ENCODE measurements at places on chromosomes 12 and 14.

DNA sequence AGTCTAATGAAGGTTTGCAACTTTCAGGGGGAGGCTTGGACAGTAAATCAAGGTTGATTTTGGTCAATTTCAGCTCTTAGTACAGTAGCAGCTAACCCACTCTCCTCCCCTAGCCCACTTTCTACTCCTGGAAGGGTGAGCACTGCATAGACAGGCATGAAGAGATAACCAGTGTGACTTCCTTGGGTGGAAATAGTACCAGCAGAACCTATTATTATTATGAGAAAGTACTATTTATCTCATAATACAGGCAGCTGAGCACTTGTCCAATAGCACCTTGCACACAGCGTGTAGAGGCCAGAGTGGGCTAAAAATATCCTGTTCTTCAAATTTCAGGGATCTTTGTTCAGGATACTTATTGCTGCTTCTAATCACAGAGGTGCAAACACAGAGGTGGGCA lies 96.2 kb upstream of the FKBP4 start:
- DNase-seq: no peak

- DNase-seq: no peak
These were observed 45.8 kb downstream of the MLXIP start for GRCh38 chr12:122124370-122124769.

GRCh38 chr14:94026173-94026888 lies at the start of gene OTUB2:
Gene OTUB2 (plus strand): TSS chr14:94026340. CDS start chr14:94026538, 198 bp downstream.
- DNase-seq: peak; percentile 98

DNA sequence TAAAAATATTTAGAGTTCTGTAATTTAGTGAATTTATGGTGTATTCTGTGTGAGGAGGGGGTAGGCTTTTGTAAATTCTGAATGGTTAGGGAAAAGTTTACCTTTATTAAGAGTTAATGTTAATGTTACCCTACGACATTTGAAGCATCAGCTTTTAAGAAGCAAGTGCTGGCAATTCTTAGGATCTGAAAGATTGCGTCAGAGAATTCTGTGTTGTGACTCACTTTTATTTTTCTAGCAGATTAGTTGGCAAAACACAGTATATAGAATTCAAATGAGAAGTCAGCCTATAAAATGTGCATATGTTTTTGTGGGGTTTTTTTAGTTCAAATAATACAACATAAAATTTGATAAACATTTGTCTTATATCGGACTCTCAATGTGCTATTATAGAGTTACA lies 97.6 kb downstream of the RAD52 start:
- DNase-seq: no peak

DNA sequence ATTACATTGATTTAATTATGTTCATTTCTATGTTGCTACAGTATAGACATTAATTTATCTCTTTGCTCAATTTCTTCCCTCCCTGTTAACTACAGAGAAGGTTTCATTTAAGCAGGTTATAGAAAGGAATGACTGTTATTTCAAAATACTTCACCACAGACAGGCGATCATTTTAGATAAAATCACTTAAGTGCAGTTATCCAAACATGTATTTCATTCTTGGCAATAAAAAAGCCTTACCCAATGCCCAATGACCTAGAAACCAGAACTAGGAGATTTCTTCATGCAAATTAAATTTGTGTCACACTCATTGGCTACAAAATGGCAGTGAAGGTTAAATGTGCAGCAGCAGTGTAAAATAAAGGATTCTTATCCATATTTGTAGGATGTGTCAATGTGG lies 266.4 kb downstream of the KCNH5 start:
- DNase-seq: no peak

DNA sequence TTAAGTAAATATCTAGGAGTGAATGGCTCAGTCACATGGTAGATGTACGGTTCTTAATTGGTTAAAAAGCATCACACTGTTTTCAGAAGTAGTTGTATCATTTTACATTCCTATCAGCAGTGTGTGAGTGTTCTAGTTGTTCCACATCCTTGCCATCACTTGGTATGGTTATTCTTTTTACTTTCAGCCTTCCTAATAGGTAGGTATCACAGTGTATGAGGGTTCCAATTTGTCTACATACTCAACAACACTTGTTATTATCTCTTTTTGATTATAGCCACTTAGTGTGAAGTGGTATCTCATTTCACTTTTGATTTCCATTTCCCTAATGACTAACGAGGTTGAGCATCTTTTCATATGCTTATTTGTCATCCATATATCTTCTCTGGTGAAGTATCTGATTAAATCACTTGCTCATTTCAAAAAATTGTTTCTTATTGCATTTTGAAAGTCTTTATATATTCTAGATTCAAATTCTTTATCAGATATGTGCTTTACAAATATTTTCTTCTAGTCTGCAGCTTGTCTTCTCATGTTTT lies 3.5 kb upstream of the SPRYD3 start:
- DNase-seq: no peak

- no peak for DNase-seq
These were observed 299.6 kb downstream of the PCNX1 start for GRCh38 chr14:71206766-71207371.

- no peak for DNase-seq
These were observed 214.1 kb downstream of the PTPRO start for GRCh38 chr12:15536446-15536845.

DNA sequence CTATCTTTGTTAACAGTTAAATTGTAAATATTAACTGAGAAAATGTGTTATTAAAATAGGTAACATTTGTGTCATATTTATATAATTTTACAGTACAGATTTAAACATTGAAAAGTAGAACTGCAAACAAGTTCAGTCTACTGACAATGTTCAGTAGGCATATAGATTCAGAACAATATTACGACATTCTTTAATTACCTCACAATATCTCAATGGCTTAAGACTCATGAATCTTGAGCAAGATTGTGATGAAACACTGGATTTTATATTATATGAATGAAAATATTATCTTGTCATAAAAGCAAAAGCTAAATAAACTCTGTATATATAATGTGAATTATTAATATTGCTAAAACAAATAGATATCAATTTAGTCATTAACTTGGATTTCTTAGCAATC lies 194.9 kb downstream of the ADAMTS20 start:
- DNase-seq: no peak

GRCh38 chr14:88933191-88933590 lies 108.7 kb downstream of the TTC8 start:
- no peak for DNase-seq

DNA sequence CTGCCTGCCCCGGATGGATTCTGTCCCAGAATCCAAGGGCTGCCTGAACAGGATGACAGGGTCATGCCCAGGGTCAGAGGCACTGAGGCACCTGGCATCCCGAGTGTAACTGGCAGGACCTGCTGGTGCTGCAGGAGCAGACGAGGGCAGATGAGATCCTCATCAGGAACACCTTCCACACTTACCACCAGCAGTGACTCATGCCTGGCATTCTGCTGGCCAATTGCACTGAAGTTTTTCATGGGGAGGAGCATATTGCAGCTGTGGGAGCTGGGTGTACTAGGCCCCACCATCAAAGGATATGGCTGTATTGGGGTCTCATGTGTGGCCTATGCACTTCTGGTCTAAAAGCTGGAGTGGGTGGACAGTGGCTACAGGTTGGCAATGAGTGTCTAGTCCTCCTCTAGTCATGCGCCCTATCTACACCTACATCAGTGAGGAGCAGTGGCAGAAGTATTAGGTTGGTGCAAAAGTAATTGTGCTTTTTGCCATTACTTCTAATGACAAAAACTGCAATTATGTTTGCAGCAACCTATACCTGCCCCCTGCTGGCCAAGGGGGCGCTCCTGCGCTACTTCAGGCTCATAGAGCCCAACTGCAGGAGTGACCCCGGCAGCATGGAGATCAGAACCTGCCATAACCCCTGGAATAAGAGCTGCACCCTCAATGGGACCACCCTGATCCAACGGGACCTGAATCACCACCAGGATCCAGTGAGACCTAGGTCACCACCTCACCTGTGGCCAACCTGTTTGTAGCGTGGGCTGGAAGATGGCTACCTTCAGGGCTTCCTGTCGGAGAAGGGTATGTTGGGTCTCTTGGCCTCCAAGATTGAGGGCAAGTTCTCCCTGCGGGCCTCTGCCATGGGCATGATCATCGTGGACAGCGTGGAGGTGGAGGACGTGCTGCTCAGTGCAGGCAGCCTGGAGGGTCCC lies 8.0 kb upstream of the C12orf42 start:
- peak; percentile 53 for DNase-seq

DNA sequence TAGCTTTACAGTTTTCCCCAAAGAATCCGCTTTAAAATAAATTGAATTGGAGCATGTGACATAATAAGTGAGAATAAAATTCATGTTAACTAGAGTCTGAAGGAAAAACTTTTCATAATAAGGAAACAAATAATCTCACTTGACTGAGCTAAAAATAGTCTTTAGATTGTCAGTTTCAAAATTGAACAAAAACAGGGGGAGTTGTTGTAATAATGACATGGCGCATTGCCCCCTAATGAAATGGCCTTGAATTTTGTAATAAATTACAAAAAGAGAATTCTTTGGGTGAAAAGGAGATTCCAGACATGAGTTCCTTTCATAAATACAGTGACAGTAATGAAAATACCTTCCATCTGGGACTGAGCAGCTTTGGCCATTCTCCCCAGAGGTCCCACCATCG lies 178.6 kb downstream of the EFCAB11 start:
- no peak for DNase-seq

GRCh38 chr14:68934066-68934465 lies 45.0 kb downstream of the ACTN1 start:
- DNase-seq: no peak

DNA sequence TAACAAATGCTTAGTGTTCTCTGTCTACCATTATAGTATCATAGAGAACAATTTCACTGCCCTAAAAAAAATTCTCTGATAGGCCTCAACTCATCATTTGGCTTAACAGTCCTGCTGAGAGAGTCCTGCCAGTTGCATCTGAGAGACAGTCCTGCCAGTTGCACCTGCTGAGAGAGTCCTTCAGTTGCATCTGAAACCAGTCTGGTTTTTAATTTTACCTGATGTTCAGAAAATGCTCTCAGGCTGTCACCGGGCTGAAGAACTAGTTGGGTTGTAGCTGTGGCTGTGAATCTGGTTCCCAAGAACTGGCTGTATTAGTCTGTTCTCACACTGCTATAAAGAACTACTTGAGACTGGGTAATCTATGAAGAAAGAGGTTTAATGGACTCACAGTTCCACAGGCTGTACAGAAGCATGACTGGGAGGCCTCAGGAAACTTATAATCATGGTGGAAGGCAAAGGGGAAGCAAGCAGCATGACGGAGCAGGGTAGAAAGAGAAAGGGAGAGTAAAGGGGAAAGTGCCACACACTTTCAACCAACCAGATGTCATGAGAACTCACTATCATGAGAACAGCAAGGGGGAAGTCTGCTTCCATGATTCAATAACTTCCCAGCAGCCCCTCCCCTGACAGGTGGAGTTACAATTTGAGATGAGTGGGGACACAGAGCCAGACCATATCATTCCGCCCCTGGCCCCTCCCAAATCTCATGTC lies 51.6 kb downstream of the PRKCH start:
- no peak for DNase-seq

DNA sequence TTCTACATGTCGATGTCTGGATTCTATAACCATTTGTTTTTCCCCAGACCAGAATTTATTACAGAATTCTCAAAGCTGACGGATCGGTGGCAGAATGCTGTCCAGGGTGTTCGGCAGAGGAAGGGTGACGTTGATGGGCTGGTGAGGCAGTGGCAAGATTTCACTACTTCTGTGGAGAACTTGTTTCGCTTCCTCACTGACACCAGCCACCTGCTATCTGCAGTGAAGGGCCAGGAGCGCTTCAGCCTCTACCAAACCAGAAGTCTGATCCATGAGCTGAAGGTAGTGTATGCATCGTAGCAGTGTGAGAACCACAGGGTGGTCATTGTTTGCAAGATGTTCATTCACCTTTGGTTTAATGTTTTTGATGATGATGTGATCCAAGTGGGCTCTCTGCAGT lies 124.0 kb downstream of the ESR2 start:
- DNase-seq: no peak

DNA sequence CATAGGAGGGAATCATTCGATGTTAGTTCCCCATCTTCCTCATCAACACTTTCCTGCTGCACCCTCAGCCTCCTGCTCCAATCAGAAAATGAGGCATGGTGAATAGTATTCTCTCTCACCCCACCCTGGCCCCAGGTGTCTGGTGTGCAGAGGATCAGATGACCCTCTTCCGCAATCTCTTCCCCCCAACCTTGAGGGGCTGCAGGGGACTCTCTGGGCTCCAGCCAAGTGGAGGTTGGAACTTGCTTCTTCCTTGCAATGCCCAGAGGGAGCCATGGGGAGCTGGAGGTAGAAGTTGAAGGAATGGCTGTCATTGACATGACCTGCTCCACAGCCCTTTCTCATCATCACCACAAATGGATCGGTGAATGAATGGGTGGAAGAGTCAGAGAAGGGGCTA lies 20.2 kb upstream of the ESRRB start:
- no peak for DNase-seq

GRCh38 chr12:55940065-55940732 lies 9.2 kb downstream of the DGKA start:
- DNase-seq: peak; percentile 85

GRCh38 chr14:93977790-93978581 lies 1.6 kb upstream of the ASB2 start:
- DNase-seq: peak; percentile 79

DNA sequence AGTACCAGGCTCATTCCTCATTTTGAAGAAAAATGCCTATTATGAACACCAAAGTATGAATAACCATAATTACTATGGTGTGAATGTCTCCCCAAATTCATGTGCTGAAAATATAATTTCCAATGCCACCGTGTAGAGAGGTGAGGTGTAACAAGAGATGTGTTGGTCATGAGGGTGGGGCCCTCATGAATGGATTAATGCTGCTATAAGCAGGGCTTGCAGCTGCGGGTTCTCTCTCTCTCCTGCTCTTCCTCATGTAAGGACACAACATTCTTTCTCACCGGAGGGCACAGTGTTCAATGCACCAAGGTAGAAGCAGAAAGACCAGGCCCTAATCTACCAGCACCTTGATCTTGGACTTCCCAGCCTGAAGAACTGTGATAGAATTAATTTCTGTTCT lies 70.0 kb downstream of the TMTC1 start:
- DNase-seq: no peak

GRCh38 chr12:80861641-80862378 lies 75.9 kb downstream of the LIN7A start:
- no peak for DNase-seq

DNA sequence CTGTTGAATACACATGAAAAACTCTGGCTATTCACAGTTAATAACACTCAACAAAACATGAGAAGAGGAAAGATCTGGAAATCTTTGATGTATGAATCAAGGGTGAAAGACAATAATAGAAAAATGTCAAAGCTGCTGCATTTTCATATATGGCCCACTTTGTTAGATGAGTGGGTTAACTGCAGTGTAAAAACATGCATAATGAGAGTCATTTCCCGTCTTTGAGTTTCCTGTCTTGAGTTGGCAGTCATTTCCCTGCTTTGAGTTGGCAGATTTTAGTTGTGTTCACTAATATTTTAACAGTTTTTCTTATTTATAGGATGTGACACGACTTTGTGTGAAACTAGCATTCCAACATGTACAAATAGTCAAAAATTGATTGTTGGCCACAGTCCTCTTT lies 87.9 kb upstream of the PTPRQ start:
- no peak for DNase-seq

DNA sequence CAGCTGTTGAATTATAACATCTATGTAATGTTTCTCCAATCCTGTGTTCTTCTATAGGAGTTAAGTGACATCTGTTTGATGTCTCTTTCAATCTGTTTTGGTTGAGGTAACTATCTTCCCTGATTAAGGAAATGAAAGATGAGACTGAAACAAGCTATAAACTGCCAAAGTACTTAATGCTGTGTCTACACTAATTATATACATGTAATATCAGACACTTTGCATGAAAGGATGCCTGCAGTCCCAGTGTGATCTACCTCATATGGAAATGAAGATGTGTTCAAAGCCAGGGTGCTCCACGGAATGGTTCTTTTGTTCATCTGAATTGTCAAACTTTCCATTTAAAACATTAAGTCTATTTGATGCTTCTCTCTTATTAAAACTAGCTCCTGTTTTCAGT lies 958.3 kb downstream of the GALC start:
- no peak for DNase-seq
